ENCODE measurements at places on chromosomes 12 and 14. TPM values are rescaled to one million over a fixed set of nuclear protein-coding genes. Genes with fewer than 3 reads are reported as not detected.

RNASE7 gene
- total RNA-seq: not detected

CSAD gene
- 16.6 TPM for total RNA-seq

EVL gene
- 28.1 TPM for total RNA-seq

PIWIL1 gene
- not detected for total RNA-seq

CCND2 gene
- 51.7 TPM for total RNA-seq

ARF3 gene
- 45.7 TPM for total RNA-seq

SERPINA4 gene
- not detected for total RNA-seq

NRL gene
- total RNA-seq: 0.75 TPM

ADAM20 gene
- total RNA-seq: 0.25 TPM

CYP46A1 gene
- total RNA-seq: 0.19 TPM
